Activated CD4-positive, alpha-beta memory T cell treated with anti-CD3 and anti-CD28 coated beads for 36 hours (primary cell): ENCODE measurements at places on chromosomes 6 and 20. TPM values are rescaled to one million over a fixed set of nuclear protein-coding genes. Genes with fewer than 3 reads are reported as not detected.

MEI4 gene
- not detected for total RNA-seq

DNA sequence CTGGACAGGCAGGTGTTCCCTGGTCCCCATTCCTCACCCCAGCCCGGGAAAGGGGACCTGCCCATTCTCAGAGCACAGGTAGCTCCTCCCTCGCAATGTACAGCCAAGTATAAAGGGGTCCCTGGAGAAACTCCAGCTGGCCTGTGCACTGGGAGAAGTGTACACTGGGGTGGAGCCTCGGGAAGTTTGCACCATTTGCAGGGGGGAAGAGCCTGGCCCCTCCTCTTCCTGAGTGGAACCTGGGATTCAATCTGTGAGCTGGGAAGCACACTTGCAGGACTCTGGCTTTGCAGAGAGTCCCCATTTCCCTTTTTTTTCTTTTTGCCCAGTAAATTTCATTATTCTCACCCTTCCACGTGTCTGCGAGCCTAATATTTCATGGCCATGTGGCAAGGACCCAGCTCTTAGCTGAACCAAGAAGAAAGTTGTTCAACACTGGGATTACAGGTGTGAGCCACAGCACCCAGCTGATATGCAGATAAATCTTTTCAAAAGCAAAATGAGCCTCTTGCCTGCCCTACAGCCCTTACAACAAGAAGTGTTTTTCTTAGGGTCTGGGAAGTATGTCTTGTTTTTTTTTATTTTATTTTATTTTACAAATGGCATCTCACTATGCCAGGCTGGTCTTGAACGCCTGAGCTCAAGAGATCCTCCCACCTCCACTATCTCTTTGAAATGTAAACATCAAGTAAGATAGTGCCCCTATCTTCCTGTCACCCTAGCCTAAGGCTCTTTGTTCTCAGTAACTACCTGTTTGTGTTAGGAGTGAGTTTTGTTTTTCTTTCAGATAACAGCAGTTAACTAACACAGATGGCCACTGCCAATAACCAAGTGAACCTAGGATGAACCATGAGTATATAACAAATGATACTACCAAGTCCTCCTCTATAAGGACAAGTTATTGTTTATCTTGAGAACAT, 9.3 kb upstream of the RNGTT start:
- no peak for DNase-seq
- no peaks in the 10 kb centered on the region for H3K4me1 ChIP-seq
- no peak overlapping the region for H3K27ac ChIP-seq
- no peaks in the 10 kb centered on the region for H3K36me3 ChIP-seq
- H3K27me3 ChIP-seq = no peaks in the 10 kb centered on the region

DNA sequence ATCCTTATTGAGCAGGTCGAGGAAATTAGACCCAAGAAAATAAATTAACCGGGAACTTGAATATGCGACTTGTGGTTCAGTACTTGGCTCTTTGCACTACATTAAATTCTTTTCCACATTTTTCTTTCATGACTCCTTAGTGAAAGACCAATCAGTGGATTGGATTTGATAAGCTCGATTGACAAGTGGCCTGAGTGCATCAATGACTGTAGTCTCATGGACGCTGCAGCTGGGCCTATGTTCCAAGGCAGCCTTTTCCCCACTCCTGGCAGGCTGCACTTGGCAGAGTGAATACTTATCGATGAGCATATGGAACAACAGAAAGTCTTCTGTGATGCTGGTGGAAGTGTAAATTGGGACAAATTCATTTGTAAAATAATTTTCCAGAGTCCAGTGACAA, 210.8 kb upstream of the EXOC2 start:
- H3K4me3 ChIP-seq = no peak overlapping the region
- no peak for DNase-seq
- H3K27ac ChIP-seq = no peak overlapping the region
- no peaks in the 10 kb centered on the region for H3K36me3 ChIP-seq
- H3K27me3 ChIP-seq = peaks cover 4% of the 10 kb centered on the region
- H3K4me1 ChIP-seq = no peaks in the 10 kb centered on the region

GRCh38 chr20:48904566-48905296, 16.8 kb upstream of the ARFGEF2 start:
- no peaks in the 10 kb centered on the region for H3K27me3 ChIP-seq
- peak overlapping the region; percentile 28 for H3K27ac ChIP-seq
- H3K4me3 ChIP-seq = no peak overlapping the region
- DNase-seq = peak; percentile 80

GRCh38 chr20:31604567-31605030, 490 bp upstream of the ID1 start:
- H3K36me3 ChIP-seq = no peaks in the 10 kb centered on the region
- peaks cover 47% of the 10 kb centered on the region for H3K27me3 ChIP-seq
- H3K4me1 ChIP-seq = peaks cover 33% of the 10 kb centered on the region
- H3K27ac ChIP-seq = no peak overlapping the region
- peak overlapping the region; percentile 87 for H3K4me3 ChIP-seq
- no peak for DNase-seq

DNA sequence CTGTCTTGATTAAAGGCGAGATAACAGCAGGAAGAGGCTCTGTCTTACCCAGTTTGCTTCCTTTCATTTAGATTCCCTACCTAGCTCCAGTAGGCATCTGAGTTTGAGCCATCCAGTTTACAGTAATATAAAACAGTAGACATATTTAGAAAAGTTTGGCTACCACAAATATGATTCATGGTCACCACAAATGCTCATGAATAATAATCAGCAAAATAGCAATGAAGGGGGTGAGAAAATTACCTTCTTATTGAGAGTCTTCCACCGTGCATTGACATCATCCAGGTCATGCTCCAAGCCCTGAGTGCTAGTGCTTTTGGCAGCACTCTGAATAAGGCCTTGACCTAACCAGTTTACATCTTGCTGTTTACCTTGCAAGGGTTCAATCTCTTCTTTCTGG, 106.2 kb downstream of the DST start:
- H3K4me1 ChIP-seq = no peaks in the 10 kb centered on the region
- H3K4me3 ChIP-seq = no peak overlapping the region
- H3K27ac ChIP-seq = no peak overlapping the region
- no peaks in the 10 kb centered on the region for H3K27me3 ChIP-seq
- no peak for DNase-seq
- no peaks in the 10 kb centered on the region for H3K36me3 ChIP-seq

- no peaks in the 10 kb centered on the region for H3K27me3 ChIP-seq
- no peak overlapping the region for H3K27ac ChIP-seq
- peaks cover 2% of the 10 kb centered on the region for H3K36me3 ChIP-seq
These were observed 79.0 kb downstream of the DNAAF9 start for GRCh38 chr20:3328501-3328900.

DNA sequence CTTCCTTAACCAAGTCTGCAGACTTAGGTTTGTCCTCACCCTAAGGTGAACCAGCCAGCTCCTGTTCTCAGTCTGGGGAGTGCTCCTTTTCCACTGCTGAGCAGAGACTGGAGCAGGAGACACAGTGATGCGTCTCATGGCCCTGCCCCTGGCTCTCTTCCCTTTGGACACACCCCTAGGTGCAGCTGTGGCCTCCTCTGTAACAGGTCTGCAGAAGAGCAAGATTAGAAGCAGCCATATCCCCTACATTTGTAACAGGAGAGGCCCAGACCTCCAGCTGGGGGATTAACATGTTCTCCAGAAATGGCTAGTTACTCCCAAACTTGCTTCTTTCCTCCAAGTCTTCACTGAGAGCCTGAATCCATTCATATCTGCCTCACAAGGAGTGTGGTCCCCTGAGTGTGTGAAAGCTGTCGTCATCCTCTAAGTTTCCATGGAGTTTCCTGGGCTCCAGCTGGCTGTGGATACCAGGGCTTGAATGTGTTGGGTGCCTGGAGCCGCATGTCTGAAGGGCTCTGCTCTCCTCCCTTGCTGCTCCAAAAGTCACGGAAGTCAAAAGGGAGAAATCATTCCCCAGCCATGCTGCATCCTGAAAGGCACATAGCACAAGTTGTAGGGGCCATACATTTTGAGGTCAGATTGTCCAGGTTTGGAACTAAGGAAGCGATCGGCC, 57.7 kb downstream of the PPP1R14C start:
- DNase-seq = no peak
- H3K4me3 ChIP-seq = no peak overlapping the region
- no peak overlapping the region for H3K27ac ChIP-seq
- no peaks in the 10 kb centered on the region for H3K36me3 ChIP-seq

FITM2 gene
- total RNA-seq = 1.8 TPM

GRCh38 chr6:108133594-108134179, 32.1 kb upstream of the NR2E1 start:
- peaks cover 61% of the 10 kb centered on the region for H3K27me3 ChIP-seq
- H3K4me1 ChIP-seq = peaks cover 9% of the 10 kb centered on the region
- no peak overlapping the region for H3K27ac ChIP-seq
- H3K4me3 ChIP-seq = peak overlapping the region; percentile 72
- no peaks in the 10 kb centered on the region for H3K36me3 ChIP-seq
- DNase-seq = peak; percentile 55

MACROD2 gene
- total RNA-seq = not detected

TRAPPC3L gene
- total RNA-seq = not detected

- no peaks in the 10 kb centered on the region for H3K4me1 ChIP-seq
- H3K27ac ChIP-seq = no peak overlapping the region
- H3K27me3 ChIP-seq = peaks cover 6% of the 10 kb centered on the region
- no peak overlapping the region for H3K4me3 ChIP-seq
These were observed 42.2 kb upstream of the ZFAND3 start for GRCh38 chr6:37777272-37777834.

DNA sequence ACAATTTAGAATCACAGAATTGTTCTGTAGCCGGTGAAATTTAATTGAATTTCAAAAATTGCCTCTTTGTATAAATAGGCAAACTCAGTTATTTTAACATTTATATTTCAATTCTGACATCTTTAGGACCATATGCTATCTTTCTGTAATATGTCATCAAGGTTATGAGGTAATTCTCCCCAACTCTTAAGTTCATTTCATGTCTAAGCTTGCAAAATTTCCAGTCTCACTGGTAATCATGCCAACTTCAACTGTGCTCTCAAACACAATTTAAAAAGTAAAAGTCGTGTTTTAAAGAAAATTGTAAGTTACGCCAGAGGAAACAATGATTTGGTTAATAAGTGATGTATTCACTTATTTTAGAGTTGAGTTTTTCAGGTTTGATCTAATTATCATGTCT, 1.4 kb downstream of the NCOA7 start:
- peak overlapping the region; percentile 86 for H3K4me3 ChIP-seq
- no peaks in the 10 kb centered on the region for H3K27me3 ChIP-seq
- no peak for DNase-seq
- no peak overlapping the region for H3K27ac ChIP-seq
- peaks cover 6% of the 10 kb centered on the region for H3K36me3 ChIP-seq
- H3K4me1 ChIP-seq = peaks cover 58% of the 10 kb centered on the region

DNA sequence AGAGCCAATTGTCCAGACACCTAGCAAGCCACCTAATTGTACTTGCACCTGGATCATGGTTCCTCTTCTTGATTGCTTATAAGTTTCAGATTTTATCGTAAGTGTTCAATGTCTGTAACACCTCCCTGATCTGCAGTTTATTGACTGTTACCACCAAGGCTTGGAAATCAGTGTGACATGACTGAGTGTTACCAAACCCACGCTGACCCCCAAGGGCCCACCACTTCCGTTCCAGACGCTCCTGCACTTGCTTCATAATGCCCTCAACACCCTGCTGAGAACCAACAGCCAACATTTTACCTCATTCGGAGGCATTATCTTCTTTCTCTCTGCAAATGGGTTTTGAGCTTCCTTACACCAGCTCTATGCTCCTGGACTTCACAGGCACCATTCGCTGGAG, 6.3 kb downstream of the CCR6 start:
- H3K36me3 ChIP-seq = peaks cover 5% of the 10 kb centered on the region
- DNase-seq = peak; percentile 10
- H3K27me3 ChIP-seq = no peaks in the 10 kb centered on the region
- peaks cover 28% of the 10 kb centered on the region for H3K4me1 ChIP-seq

GRCh38 chr20:34316196-34316814, 13.2 kb upstream of the AHCY start:
- peaks cover 6% of the 10 kb centered on the region for H3K4me1 ChIP-seq
- H3K36me3 ChIP-seq = no peaks in the 10 kb centered on the region
- no peak overlapping the region for H3K4me3 ChIP-seq
